Stimulated activated CD4-positive, alpha-beta T cell treated with anti-CD3 and anti-CD28 coated beads, Interleukin-2, amount 100 ng/mL, for 4 hours (primary cell): ENCODE measurements at places on chromosomes 6 and 20.

- no peak for DNase-seq
These were observed 11.0 kb downstream of the SMPDL3A start for GRCh38 chr6:122799916-122800686.

- no peak for DNase-seq
These were observed 8.3 kb downstream of the B4GALT5 start for GRCh38 chr20:49705358-49705757.

DNA sequence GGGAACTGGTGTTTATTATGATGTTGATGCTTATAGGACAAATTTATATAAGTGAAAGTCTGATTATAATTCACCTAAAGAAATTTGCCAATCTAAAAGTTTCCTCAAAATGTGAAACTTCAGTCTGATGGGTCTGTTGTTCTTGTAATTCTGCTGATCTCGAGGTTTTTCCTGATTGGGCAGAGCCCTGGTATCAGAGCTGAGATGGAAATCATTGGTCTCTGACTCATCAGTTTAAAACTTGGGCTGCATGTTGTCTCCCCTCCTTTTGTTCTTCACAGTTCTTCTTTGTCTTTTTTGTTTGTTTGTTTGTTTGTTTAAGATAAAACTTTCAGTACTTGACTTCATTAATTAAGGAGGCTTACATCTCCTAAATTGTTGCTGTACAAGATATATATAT is 5.9 kb downstream of the SMAP1 start:
- no peak for DNase-seq

- DNase-seq = no peak
These were observed 20.6 kb upstream of the TASP1 start for GRCh38 chr20:13659288-13659687.

DNA sequence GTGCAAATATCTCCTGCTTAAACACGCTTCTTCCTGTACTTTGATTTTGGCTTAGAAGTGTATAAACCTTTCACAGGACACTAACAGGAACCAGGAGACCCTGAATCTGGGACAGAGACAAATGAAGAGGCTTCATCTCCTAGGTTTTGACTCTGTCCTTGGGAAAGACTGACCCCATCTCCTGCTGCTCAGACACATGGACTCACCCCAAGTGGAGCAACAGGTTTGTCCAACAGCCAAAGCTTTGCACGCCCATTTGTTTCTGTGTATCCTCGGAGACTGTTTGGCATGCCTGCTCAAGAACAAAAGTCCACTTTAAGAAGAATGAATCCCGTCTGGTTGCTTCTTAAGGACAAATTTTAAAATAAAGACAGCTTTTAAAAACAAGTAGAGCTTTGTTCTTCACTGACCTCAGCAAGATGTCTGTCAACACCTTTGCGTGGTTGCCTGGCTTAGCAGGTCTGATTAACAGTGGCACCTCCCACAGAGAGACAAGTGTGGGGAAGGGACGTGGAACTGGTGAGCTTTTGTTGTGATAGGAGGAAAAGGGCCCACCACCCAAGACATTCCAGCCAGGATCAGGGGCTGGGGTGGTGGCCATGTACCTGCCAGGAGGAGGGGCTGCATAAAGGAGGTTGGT is 202.6 kb downstream of the SOD2 start:
- no peak for DNase-seq

DNA sequence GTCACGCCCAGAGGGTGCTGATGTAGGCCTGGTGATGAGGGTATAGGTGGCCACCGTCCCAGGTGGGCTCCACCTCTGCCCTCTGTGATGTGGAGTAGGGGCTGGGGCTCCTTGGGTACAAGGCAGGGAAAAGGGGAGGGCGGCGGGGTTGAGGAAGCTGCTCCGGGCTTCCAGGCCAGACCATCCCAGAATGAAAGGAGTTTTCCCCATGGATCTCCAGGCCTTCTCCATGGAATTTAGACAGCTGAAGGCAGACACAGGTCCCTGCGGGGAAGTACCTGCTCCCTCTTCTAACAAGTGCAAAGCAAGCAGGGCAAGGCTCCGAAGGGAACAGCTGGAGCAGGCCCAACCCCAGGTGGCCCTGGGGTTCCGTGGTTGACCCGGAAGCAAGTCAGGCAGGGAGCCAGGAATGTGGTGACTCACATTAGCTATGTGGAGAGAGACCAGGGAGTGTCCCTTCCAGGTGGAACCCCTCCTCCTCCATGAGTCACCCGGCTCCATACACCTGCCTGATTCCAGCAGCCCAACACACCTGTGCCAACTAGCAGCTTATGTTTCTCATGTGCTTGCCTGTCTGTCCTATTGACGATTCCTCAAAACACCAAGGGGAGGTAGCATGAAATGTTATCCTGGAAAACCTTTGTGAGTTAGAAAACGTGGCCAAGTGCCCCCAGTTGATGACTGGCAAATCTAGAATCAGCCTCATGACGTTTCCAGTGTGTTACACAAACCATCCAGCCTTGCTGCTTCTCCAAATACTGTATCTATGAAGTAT is 59.7 kb upstream of the SNX9 start:
- DNase-seq = no peak

- DNase-seq = no peak
These were observed 4.2 kb downstream of the PSMF1 start for GRCh38 chr20:1122388-1123315.

- no peak for DNase-seq
These were observed 66.5 kb upstream of the PIM1 start for GRCh38 chr6:37103169-37104039.
